Thymus (tissue), 14 donors: ENCODE measurements at places on chromosomes 13 and 19. TPM values are rescaled to one million over a fixed set of nuclear protein-coding genes. Genes with fewer than 3 reads are reported as not detected.
A peak's percentile ranks its signal among the peaks of the same experiment; 100 is the strongest.

- H3K4me1 ChIP-seq = peaks cover 24% of the 10 kb centered on the region
- H3K4me3 ChIP-seq = no peak overlapping the region
- peak; percentile 85 for DNase-seq
- H3K27me3 ChIP-seq = no peaks in the 10 kb centered on the region
- no peak overlapping the region for H3K27ac ChIP-seq
These were observed 21.4 kb downstream of the LCP1 start for GRCh38 chr13:46160471-46161066.

GRCh38 chr13:57629821-57630235 lies 1.7 kb upstream of the PCDH17 start:
- H3K36me3 ChIP-seq = no peaks in the 10 kb centered on the region
- no peak for DNase-seq
- H3K4me3 ChIP-seq = peak overlapping the region; percentile 14
- H3K27ac ChIP-seq = no peak overlapping the region

- no peak for DNase-seq
- no peaks in the 10 kb centered on the region for H3K27me3 ChIP-seq
- no peaks in the 10 kb centered on the region for H3K36me3 ChIP-seq
- no peak overlapping the region for H3K27ac ChIP-seq
- no peak overlapping the region for H3K4me3 ChIP-seq
These were observed 8.7 kb downstream of the CCDC169 start for GRCh38 chr13:36288794-36289391.

DNA sequence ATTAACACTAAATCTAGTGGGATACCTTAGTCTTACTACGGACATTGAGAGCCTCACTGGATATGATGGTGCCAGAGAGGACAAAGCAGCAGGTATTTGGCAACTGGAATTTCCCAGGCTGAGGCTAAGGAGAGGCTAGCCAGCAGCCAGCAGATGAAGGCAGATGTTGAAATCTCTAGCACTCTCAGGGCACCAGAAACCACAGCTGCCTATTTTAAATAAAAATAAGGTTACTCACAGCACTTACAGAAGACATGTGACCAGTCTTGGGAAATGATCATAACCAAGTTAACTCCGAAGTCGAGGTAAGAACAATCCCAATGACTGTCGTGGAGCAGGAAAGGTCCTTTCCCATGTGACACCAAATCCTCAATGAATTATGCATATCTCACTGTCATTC lies 1726.0 kb downstream of the EFNB2 start:
- peak overlapping the region; percentile 91 for H3K27ac ChIP-seq
- no peaks in the 10 kb centered on the region for H3K27me3 ChIP-seq
- no peak overlapping the region for H3K4me3 ChIP-seq
- DNase-seq = no peak
- no peaks in the 10 kb centered on the region for H3K36me3 ChIP-seq
- H3K4me1 ChIP-seq = peaks cover 11% of the 10 kb centered on the region

DNA sequence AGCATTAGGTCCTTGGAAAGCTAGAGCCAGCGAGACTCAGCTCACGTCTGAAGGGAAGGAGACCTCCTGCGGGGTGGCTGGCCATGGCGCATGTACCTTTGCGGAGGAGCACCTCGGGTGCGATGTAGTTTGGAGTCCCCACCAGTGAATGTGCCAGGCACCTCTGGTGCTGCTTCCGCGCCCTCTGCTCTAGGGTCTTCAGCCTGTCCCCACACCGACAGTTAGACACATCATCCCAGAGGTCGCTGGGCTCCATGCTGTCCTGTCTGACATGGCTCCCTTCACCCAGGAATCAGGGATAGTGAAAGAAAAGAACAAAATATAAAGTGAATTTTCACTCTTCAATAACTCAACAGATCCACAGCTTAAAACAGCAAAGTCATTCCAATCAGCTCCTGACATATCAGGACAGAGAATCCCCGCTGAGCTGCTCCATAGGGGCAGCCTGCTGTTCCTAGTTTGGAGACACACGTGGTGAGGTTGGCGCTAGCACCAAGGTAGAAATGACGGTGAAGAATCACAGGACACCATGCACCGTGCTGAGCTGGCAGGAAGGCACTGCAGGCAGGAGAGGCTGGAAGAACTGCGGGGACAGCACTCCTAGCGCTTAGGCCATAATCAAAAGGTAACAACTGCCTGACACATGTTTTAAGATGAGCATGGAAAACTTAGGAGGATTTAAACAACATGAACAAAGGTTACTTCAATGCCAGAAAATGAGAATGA lies 79.0 kb upstream of the XPO4 start:
- H3K27me3 ChIP-seq = no peaks in the 10 kb centered on the region
- H3K27ac ChIP-seq = no peak overlapping the region
- DNase-seq = no peak
- H3K4me1 ChIP-seq = no peaks in the 10 kb centered on the region
- no peaks in the 10 kb centered on the region for H3K36me3 ChIP-seq

DNA sequence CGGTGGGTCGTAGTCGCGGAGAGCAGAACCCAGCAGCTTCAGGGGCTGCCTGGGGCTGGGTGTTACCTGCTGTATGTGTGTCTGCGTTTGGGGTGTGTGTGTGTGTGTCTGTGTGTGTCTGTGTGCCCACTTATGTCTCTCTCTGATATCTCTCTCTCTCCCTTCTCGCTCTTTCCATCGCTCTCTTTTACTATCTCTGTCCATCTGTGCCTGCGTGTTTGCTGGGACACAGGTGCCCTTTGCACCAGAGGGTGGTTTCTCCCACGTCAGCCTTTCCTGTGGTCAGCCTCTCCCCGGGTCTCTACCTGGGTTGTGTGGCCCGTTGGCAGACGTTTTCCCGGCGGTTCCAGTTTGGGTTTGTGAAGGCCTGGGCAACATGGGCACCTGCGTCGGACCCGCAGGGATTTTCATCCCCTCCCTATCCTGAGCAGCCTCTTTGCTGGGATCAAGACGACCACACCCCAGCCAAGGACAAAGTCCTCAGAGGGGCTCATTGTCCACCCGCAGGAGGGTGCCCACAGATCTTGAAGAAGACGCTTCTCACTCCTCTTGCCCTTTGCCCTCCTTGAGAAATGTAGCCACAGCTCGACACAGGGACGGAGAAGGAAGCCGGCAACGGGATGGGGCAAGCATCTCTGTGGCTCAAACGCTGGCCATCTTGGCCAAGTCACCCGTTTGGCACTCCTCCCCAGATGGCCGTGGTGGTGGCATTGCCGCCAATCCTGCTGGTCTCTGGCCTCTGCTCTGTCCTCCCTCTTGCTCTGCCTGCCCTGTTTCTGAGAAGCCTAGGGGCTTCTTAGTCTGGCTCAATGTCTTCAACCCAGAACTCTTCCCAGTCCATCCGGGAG lies 43.3 kb downstream of the ZNF146 start:
- no peaks in the 10 kb centered on the region for H3K4me1 ChIP-seq
- no peaks in the 10 kb centered on the region for H3K36me3 ChIP-seq
- no peak overlapping the region for H3K27ac ChIP-seq
- no peaks in the 10 kb centered on the region for H3K27me3 ChIP-seq

- H3K4me1 ChIP-seq = no peaks in the 10 kb centered on the region
- no peaks in the 10 kb centered on the region for H3K36me3 ChIP-seq
- H3K27me3 ChIP-seq = no peaks in the 10 kb centered on the region
- no peak overlapping the region for H3K4me3 ChIP-seq
These were observed 273.5 kb downstream of the FGF14 start for GRCh38 chr13:102128216-102128810.

- peak overlapping the region; percentile 30 for H3K4me3 ChIP-seq
- peaks cover 5% of the 10 kb centered on the region for H3K4me1 ChIP-seq
- no peaks in the 10 kb centered on the region for H3K36me3 ChIP-seq
- no peak for DNase-seq
These were observed 25.4 kb upstream of the SEMA6B start for GRCh38 chr19:4584670-4585460.

DNA sequence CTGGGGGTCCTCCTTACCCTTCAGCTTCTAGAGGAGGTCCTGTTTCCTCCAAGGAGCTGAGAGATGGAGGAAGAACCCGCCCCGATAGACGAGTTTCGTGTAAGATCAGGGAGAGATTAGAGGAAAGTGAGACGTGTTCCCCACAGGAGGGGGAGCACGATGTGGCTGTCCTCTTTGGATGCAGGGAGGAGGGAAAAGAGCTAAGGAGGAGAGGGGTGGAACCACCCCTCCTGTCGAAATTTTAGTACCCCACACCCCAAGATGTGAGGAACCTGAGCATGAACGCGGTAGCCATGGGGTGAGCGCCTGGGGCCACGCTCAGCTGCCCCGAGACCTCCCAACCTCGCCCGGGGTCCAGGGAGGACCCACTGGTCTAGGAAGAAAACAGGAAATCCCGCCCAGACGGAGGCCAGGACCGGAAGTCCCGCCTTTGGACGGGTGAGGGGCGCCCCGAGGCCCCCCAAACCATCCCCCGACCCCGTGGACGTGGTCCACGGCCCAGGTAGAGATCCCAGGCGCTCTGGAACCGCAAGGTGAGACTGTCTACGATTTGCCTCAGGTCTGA lies 1.2 kb downstream of the AKT1S1 start:
- peak overlapping the region; percentile 97 for H3K27ac ChIP-seq
- peaks cover 15% of the 10 kb centered on the region for H3K36me3 ChIP-seq
- peaks cover 32% of the 10 kb centered on the region for H3K4me1 ChIP-seq
- no peaks in the 10 kb centered on the region for H3K27me3 ChIP-seq
- peak overlapping the region; percentile 74 for H3K4me3 ChIP-seq

DNA sequence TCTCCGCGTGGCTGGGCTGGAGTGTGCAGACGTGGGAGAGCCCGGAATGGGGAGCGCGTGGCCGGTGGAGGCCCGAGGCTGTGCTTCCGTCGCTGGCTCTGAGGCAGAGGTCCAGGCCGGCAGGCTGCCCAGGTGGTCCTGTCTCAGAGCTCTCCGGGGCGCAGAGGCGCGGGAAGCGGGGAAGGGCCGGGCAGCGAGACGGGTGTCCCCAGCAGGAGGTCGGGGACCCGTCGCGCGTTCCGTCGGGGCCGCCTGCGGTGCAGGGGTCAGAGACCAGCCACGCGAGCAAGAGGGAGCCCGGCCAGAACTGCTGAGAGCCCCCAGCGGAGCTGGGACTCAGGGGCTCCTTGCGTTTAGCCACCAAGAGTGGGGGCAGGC lies 1.3 kb upstream of the C1QTNF9 start:
- H3K27me3 ChIP-seq = no peaks in the 10 kb centered on the region
- H3K27ac ChIP-seq = no peak overlapping the region
- H3K4me3 ChIP-seq = no peak overlapping the region
- no peak for DNase-seq
- H3K4me1 ChIP-seq = no peaks in the 10 kb centered on the region

DNA sequence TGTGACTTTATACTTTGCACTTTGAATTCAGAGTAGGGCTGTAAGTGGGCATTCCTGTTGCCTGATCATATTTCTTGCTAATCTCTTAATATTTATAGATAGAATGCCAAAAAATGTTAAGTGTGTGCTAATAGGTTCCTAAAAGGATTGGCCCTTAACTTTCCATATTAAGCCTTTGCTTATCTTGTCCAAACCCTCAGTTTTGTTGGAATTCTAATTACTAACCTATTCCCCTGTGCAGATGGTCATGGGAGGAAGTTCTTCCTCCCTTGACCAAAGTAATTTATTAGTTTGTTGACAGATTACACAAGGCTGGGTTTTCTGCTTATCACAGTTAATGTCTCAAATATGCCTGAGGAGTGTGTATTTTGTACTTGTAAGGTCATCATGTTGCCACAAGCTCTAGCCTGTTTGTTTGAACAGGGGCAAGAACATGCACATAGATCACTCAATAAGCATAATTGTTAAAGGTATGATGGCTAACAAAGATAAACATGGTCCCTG lies 541.1 kb upstream of the SPRY2 start:
- no peak overlapping the region for H3K27ac ChIP-seq
- no peaks in the 10 kb centered on the region for H3K27me3 ChIP-seq
- no peak overlapping the region for H3K4me3 ChIP-seq
- H3K36me3 ChIP-seq = no peaks in the 10 kb centered on the region

DNA sequence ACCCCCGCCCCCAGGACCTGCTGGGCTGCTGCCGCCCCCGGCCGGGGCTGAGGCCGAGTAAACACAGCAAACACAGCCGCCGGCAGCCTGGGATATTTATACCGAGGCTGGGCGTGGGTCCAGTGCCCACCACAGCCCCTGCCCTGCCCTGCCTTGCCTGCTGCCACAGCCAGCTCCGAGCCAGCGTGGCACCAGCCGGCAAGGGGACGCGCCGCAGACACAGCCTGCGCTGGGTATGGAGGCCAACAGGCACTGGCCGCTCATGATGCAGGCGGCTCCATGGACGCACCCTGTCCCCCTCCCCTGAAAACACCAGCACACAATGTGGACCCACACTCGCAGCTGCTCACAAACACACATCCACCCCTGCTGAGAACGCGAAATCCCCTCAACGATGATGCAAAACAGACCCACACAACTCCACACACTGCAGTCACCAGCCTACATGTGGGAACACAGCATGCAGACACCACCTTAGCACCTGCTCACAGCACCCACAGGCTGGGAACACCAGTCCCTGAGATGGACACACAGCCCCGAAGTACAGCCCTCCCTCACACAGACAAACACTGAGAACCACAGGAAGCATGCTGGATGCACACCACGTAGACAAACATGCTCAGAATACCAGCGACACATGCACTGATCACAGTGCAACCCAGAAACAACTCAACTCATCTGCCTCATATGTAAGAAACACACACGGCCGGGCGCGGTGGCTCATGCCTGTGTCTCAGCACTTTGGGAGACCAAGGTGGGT lies 16.2 kb downstream of the CCDC97 start:
- no peak for DNase-seq
- no peaks in the 10 kb centered on the region for H3K27me3 ChIP-seq
- no peak overlapping the region for H3K4me3 ChIP-seq
- peaks cover 57% of the 10 kb centered on the region for H3K36me3 ChIP-seq

CACNA1A gene
- 1.0 TPM for polyA plus RNA-seq

C19orf67 gene
- polyA plus RNA-seq = 0.18 TPM

ODAD3 gene
- polyA plus RNA-seq = 0.64 TPM
